ENCODE measurements at places on chromosomes 3 and 15.
A peak's percentile ranks its signal among the peaks of the same experiment; 100 is the strongest.

- DNase-seq, result peak; percentile 30
Measured at GRCh38 chr3:131079086-131079485, 52.4 kb downstream of the NEK11 start.

DNA sequence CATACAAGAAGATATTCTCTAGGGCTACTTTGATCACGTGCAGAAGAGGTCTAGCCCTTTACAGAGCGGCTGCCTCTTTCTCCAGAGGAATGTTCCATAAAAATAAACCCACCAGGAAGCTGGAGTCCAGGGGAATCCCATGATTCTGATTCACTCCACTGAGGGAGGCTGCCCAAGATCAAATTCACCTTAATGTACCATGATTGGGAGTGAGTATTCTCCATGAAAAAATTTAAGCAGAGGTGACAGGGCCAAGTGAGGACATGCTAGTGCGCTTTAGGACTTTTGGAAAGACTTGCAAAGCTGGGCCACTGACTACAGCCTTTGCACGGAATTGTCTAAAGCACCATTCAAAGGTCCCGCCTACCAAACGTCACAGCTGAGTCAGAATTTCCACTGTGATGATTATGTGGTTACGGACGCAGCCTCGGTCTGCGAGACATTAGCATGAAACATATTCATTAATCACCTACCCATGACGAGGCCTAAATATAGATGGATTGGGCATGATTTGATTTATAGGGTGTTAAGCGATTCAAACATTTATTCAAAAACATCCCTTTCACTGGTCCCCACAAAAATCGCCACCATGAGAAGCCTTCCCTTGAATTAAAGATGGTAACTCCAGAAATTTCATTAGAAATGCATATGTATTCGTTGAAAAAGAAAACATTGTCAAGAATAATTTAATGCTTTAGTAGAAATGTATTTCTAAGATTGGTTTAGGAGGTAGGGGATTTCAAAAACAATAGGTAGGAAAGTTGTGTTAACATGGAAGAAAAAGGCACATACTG is 152.6 kb downstream of the GREM1 start:
- no peak for DNase-seq

DNA sequence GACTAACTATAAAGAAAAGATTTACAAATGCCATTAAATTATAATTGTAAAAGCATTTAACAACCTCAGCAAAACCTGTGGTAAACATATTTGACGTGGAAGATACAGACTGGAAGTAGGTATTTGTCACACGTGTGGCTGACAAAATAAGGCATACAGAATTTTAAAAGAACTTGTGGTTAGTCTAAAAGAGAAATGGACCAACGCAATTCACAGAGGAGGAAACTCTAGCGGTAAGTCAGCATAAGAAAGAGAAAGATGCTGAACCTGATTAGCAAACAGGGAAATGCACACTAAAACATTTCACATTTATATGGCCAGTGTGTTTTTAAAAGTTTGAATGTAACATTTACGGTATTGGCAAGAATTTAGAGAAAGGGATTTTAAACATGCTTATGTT is 35.3 kb downstream of the KCNH8 start:
- no peak for DNase-seq

GRCh38 chr3:45441584-45442310 is 53.4 kb downstream of the LARS2 start:
- DNase-seq, result no peak

GRCh38 chr3:155641956-155642355 is 102.9 kb downstream of the PLCH1 start:
- DNase-seq, result no peak

GRCh38 chr3:195715583-195716266 is 5.1 kb upstream of the MUC20 start:
- DNase-seq, result no peak

DNA sequence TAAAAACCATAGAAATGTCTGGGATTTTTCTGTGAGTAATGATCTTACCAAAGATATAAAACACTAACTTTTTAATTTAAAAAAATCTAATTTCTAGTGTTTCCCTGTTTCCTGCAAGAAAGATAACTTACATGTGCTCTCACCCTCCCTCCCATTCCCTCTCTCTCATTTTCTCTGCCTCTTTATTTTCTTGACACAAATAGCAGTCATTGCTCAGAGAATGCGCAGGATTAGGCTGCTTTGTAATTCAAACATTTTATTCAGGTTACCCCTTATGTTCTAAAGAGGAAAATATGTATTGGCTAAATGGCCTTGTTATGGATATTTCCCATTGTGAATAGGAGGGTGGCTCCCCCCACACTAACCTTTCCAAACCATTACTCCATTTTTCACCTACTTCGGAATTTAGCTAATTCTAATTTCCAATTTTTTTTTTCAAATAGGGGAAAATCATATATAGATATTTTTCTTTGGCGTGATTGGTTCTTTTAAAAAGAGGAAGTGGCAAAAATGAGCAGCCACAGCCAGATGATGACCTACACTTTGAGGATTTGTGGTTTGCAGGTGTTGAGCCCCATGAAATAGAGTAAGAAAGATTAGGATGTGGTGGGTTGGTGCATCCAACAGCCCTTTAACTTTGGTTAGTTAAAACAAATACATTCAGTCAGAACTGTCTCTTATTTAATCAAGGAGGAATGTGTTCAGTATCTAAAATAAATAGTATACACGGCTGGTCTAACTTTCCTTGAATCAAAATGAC is 554.4 kb downstream of the IGSF11 start:
- no peak for DNase-seq

DNA sequence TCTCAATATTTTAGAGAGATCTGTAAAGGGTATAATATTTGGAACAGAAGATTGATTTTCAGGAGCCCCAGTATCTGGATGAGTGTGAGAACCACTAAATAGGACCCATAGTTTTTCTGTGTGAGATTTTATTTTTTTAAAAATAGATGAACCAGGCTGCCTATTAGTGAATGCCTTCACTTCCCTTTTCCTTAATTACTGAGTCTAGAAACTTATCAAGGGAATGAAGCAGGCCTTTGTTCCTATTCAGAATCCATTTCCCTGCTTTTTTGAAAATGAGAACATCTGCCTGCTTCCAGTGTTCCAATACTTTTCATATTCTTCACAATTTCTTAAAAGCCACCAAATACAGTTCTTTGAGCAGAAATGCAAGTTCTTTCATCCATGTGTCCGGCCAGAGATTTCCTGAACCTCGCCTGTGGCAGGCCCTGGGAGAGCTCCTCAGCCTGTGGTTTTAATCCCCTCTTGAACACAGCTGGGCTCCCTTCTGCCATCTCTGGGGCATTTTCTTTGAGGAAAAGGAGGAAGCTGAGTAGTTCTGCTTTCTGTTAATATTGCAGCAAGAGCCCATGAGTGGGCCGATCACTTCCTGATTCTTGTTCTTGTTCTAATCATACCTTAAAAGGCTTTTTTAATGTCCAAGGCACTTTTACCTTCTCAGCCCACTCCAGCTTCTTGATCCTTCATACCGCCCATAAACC is 4.7 kb downstream of the EHD4 start:
- no peak for DNase-seq

DNA sequence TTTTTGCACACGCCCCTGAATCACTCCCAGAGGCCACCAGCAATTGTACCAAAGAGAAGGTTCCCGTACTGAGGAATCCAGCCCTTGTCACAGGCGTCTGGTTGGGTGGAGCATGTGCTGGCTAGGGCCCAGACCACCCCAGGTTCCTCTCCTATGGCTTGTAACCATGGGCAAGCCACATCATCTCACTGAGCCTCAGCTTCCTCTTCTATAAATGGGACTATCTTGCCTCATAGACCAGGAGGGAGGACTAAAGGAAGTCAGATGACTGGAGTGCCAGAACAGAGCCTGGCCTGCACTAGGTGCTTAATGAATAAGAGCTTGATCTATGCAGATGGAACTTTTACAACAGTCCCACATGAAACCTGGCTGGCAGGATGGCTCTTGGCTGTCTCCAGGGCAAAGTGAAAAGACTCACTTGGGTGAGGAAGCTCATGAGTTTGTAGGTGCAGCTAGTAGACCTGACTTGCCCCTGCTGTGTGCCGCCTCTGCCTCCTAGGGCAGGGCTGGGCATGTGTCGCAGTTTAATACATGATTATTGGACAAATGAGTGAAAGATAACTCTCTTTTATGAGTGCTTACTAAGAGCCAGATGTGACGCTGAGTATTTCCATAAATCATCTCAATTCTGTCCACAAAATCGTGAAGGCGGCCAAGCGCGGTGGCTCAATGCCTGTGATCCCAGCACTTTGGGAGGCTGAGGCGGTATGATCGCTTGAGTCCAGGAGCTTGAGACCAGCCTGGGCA is 29.3 kb downstream of the CTSH start:
- DNase-seq, result no peak

DNA sequence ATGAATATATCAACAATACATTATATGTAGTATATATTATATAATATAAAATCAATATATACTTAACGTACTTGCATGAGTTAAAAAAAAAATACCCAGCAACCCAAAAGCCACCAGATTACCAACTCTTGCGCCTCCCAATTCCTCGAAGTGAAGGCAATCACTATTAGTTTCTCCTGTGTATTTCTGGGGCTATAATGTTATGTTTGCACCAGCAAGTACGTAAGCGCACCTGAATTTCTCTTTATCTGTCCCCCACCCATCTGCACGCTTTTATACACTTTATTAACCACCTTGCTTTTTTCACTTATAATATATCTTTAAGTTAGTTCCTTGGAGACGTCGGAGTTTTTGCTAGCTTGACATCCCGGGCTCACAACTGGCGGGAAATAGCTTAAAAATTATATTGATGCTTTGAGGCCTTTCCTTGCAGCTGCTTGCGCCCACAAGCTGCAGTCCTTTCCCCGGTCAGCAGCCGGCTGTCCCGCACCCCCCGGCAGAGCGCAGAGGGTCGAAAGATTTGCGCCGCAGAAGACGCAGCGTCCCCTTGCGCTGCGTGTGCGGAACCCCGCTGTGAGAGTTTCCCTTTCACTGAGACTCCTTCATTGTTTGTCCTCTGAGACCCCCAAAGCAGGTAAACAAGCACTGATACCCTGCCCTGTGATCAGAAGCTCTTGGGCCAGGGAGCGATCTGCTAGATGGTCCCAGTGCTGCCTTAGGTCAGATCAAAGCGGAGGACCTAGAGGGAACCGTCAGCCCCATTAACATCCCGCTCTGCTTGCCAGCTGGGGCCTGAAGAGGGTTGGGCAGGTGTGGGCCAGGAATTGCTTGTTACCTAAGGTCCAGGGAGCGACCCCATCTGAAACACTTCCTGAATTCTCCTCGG is 8.9 kb upstream of the EOMES start:
- no peak for DNase-seq

GRCh38 chr3:72033666-72034428 is 248.9 kb upstream of the PROK2 start:
- DNase-seq, result no peak

DNA sequence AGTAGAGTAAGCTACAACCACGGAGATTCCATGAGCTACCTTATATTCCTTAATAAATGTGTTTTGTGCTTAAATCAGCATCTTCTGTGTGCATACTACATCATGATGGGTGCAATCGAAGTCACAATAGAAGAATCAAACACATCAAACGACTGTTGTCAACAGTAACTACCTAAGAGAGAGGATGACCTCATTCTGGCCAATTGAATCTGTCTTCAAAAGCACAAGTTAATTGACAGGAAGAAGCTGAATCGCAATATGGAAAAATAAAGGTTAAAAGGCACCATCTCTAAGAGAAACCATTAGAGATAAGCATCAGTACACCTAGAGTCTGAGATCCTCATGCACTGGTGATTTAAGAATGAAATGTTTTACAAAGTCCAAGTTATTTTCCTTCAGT is 39.0 kb downstream of the CD200R1L start:
- DNase-seq, result no peak

DNA sequence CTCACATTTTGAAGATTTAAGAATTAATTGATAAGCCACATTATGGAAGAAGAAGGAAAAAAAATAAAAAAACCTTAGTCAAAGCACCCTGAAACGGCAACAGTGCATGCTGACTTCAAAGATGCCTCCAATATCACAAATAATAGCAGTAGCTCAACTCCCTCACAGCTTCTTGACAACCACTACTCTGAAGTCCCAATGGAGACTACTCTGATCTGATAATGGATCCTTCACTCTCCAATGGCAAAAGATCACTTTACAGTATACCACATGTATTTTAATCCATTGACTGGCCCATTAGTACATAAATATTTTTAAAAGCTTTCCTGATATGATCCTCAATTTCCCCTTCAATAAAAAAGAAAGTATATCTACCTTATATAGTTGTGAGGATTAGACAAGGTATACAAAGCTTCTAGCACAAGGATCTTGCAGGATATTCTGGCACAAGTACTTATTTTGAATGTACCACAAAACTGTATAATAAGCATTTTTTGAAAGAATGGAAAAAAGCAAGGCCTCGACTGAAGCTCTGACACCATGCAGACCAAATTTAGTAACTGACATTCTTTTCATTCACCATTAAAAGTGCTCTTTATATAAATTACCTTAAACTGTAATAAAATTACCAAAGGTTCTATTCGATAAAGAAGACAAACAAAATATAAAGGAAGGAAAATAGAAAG is 91.9 kb downstream of the PEAK1 start:
- DNase-seq, result no peak

- peak; percentile 19 for DNase-seq
Measured at GRCh38 chr15:41241221-41241964, 10.3 kb downstream of the CHP1 start.

DNA sequence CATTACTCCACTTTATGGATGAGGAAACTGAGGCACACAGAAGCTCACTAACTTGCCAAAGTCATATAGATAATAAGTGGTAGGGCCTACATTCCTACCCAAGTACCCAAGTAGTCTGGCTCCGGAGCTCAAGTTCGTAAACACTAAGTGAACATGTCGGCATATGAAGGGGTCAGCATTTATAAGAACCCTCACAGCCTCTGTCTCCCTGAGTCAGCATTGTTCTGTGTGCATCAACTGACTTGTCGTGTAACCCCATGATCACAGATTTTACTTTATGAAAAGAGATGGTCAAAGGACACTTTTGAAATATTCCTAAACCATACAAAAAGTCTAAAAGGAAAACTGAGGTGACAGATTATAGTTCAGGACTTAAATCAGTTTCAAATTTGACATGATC is 260.1 kb upstream of the CCDC54 start:
- no peak for DNase-seq

DNA sequence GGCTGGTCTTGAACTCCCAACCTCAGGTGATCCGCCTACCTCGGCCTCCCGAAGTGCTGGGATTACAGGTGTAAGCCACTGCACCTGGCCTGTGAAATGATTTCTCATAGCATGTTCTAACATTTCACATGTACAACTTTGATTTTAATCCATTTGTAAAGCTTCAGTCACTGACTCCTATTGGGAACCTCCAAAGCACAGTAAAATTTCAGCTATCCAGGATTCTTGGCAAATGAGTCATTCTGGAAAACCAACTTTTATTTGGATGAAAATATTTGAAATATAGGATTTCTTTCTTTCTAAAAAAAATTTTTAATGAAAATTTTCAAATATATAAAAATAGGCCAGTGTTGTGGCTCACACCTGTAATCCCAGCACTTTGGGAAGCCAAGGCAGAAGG is 2.7 kb upstream of the LMAN1L start:
- no peak for DNase-seq

Data from NCI-H2171 treated with DMSO at 0.1 percent for 48 hours (cell line).